ENCODE measurements at places on chromosomes 7 and 10. TPM values are rescaled to one million over a fixed set of nuclear protein-coding genes. Genes with fewer than 3 reads are reported as not detected.
A peak's percentile ranks its signal among the peaks of the same experiment; 100 is the strongest.

The PYROXD2 gene
- total RNA-seq = 14.0 TPM

The CUEDC2 gene
- 54.1 TPM for total RNA-seq

The MYL7 gene
- not detected for total RNA-seq

The EPHA1 gene
- not detected for total RNA-seq

The MYPN gene
- 14.5 TPM for total RNA-seq

DNA sequence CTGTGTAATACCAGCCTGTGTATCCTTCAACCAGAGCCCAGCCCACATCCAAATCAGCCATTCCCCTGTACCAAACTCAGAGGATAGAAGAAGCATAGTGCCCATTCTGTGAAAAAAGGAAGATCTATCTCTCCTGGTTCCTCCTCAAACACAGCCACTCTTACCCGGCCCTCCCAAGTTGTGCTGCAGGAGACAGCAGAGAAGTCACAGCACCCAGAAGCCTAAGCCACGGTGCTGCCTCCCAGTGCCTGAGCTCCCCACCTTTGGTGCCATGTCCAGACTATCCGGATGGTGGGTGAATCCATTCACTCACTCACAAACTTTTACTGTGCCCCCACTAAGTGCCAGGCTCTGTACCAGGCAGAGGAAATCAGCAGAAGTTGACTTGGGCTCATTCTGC, 166.0 kb upstream of the ZMIZ1 start:
- DNase-seq = no peak
- no peaks in the 10 kb centered on the region for H3K27me3 ChIP-seq
- no peak overlapping the region for H3K4me3 ChIP-seq
- no peaks in the 10 kb centered on the region for H3K36me3 ChIP-seq

DNA sequence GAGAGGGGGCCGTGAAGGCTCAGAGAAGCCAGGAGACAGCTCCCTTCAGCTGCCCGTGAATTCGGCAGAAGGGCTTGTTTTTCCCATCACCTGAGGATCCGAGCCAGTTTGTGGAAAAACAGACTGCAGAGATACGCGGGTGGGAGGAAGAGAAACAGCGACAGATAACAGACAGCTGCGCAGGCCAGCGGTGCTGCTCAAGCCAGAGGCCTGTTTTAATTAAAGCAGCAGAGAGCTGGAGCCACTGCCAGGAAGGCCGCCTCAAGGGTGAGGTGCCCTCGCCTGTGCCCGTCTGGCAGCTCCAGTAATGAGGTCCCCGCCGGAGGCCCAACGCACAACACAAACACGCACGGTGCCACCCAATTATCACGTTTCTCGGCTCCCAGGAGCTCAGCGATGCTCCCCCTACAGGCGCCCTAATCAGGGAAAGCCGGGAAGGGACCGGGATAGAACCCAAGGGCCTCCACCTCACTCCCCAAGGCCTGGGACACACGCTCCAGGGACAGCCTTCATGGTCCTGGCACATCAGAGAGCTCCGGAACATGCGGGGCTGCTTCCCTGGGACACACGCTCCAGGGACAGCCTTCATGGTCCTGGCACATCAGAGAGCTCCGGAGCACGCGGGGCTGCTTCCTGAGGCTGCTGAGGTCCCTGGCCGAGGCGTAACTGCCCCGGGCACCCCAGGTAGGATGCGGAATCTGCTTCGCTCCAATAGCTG, 60.6 kb upstream of the DNAAF5 start:
- H3K4me1 ChIP-seq = peaks cover 11% of the 10 kb centered on the region
- H3K27ac ChIP-seq = no peak overlapping the region
- no peak overlapping the region for H3K4me3 ChIP-seq
- no peaks in the 10 kb centered on the region for H3K27me3 ChIP-seq
- no peaks in the 10 kb centered on the region for H3K36me3 ChIP-seq

- H3K36me3 ChIP-seq = peaks cover 23% of the 10 kb centered on the region
- H3K27me3 ChIP-seq = no peaks in the 10 kb centered on the region
- no peak overlapping the region for H3K4me3 ChIP-seq
- no peaks in the 10 kb centered on the region for H3K4me1 ChIP-seq
These were observed 61.5 kb downstream of the WDR37 start for GRCh38 chr10:1117651-1118050.

DNA sequence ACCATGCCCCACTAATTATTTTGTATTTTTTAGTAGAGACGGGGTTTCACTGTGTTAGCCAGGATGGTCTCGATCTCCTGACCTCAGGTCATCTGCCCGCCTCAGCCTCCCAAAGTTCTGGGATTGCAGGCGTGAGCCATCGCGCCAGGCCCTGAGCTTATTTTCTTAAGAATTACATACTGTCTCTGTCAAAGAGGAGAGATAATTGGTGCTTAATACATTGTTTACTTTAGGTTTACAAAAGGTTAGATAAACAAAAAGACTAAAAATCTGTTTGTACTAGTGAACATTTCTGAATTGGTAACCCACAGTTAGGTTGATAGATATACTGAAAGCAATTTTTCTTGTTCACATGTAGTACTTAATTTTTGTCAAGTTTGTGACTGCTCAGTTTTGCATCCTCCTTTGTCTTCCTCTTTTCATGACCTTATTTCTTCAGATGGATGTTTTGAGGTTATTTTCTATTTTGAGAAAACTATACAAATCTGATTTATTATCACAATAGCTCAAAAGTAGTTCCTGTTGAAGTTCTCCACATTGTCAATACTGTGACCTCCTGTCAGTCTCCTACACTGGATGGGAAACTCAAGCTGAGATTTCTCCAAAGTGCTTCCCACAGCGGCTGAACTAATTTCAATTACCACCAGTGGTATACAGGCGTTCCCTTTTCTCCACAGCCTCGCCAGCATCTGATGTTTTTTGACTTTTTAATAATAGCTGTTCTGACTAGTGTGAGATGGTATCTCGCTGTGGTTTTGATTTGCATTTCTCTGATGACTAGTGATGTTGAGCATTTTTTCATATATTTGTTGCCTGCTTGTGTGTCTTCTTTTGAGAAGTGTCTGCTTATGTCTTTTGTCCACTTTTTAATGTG, 22.5 kb downstream of the HHEX start:
- H3K27ac ChIP-seq = no peak overlapping the region
- DNase-seq = no peak
- H3K4me3 ChIP-seq = no peak overlapping the region

DNA sequence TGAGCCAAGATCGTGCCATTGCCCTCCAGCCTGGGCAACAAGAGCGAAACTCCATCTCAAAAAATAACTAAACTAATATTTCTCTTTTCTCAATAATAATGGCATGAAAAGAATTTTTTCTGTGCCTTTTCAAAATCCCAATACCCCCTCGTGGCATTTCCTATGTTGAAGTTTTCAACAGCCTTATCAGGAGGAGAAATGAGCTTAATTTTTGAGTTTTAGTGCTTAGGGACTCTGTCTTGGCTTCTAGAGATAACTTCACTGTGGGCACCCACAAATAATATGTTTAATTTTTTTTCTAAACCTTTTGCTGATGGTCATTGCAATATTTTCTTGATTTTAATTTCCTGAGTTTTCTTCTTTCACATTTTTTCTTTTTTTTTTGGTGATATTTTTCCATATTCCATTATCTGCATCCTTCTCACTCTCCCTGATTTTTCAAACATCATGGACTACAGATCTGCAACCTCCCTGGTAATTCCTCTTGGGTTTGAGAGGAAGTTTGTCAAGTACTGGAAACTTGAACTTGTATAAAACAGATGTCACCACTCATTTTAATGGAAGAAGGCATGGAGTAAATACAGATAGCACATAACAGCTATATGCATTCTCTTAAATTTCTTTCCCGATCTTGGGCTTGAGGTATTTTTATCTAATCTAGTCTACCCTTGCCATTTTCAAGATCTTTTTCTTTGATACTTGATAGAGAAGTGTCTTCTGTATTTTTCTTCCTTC, 84.0 kb downstream of the KAT6B start:
- H3K4me1 ChIP-seq = 0 out of 2 replicates have a peak, but pooled peaks cover 7% of the 10 kb centered on the region
- H3K4me3 ChIP-seq = no peak overlapping the region
- DNase-seq = no peak
- H3K27ac ChIP-seq = no peak overlapping the region
- no peaks in the 10 kb centered on the region for H3K27me3 ChIP-seq

DNA sequence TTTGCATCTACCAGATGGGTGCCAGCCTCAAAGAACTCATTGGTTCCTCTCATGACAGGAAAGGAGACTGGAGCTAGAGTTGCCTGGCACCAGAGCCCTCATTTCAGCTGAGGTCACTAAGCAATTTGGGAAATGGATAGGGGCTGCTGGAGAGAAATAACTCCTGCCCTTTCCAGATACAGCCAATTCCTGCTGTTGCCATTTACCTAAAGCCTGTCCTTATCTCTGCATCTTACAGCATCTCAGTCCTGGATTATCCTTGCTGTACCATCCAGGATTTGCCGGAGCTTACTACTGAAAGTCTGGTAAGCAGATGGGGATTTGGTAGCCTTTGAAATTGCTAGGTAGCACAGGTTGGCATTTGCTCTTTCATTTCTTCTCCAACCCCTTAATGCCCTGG, 31.9 kb upstream of the SMKR1 start:
- no peak overlapping the region for H3K4me3 ChIP-seq
- H3K27me3 ChIP-seq = no peaks in the 10 kb centered on the region
- DNase-seq = no peak
- no peak overlapping the region for H3K27ac ChIP-seq
- H3K36me3 ChIP-seq = no peaks in the 10 kb centered on the region
- H3K4me1 ChIP-seq = peaks cover 40% of the 10 kb centered on the region

- no peaks in the 10 kb centered on the region for H3K36me3 ChIP-seq
- H3K4me1 ChIP-seq = peaks cover 16% of the 10 kb centered on the region
- H3K27me3 ChIP-seq = no peaks in the 10 kb centered on the region
These were observed 282.5 kb downstream of the INHBA start for GRCh38 chr7:41420421-41420820.

- H3K36me3 ChIP-seq = no peaks in the 10 kb centered on the region
- H3K27ac ChIP-seq = peak overlapping the region; percentile 98
- 0 out of 2 replicates have a peak overlapping the region, but pooled peaks have one; percentile 51 for H3K4me3 ChIP-seq
- DNase-seq = peak; percentile 3
- no peaks in the 10 kb centered on the region for H3K27me3 ChIP-seq
These were observed 52.8 kb downstream of the CUBN start for GRCh38 chr10:17076626-17077345.

DNA sequence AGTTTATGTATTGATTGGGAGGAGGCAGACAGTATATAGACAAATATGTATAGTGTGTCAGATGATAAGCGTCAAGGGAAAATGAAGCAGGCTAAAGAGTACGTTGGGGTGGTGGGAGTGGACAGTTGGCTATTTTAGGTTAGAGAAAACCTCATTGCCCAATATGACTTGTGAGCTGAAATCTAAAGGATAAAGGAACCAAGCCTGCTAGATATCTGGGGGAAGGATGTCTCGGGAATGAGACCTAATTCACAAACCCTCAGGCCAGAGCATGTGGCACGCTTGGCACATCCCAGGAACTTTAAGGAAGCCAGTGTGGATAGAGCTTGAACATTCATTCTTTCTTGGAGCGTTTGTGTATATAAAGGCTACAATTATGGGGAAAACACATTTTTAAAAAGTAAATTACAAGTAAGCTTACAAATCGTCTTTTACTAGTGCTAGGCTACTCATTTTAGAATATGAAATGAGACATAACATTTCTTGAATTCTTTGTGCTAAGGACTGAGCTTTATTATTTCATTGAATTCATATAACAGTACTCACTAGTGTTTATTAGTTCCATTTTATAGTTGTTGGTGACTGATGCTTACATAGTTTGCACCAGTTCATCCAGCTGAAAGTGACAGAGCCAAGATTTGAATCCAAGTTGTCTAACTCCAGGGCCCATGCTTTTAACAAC, 9.7 kb downstream of the FHIP2A start:
- H3K4me1 ChIP-seq = peaks cover 24% of the 10 kb centered on the region
- no peak overlapping the region for H3K4me3 ChIP-seq
- H3K27me3 ChIP-seq = no peaks in the 10 kb centered on the region
- H3K36me3 ChIP-seq = peaks cover 38% of the 10 kb centered on the region
- DNase-seq = no peak
- no peak overlapping the region for H3K27ac ChIP-seq

GRCh38 chr10:12803776-12804175, 197.7 kb downstream of the CCDC3 start:
- H3K4me1 ChIP-seq = no peaks in the 10 kb centered on the region
- H3K27ac ChIP-seq = no peak overlapping the region
- DNase-seq = no peak
- H3K27me3 ChIP-seq = no peaks in the 10 kb centered on the region
- no peak overlapping the region for H3K4me3 ChIP-seq

GRCh38 chr10:92593619-92594588, 974 bp downstream of the KIF11 start:
- no peaks in the 10 kb centered on the region for H3K27me3 ChIP-seq
- H3K4me3 ChIP-seq = peak overlapping the region; percentile 85
- peak overlapping the region; percentile 87 for H3K27ac ChIP-seq
- H3K36me3 ChIP-seq = no peaks in the 10 kb centered on the region

DNA sequence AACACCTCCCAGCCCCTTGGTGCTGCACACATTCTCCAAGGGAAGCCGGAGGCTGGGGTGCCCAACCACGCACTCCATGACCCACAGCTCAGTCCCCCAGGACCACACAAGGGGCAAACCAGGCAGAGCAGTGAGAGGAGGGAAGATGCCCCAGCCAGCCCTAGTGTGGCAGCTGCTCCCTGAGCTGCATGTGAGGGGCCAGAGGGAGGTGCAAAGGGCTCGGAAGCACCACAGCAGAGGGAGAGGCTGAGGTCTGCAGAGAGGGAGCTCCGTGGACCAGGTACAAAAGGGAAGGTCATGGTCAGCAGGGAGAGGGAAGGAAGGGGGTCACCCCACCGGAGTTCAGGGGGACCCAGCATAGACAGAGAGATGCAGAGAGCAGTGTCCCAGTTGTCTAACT, 1.5 kb upstream of the CALML5 start:
- H3K36me3 ChIP-seq = no peaks in the 10 kb centered on the region
- H3K4me1 ChIP-seq = no peaks in the 10 kb centered on the region
- no peak overlapping the region for H3K27ac ChIP-seq
- no peak overlapping the region for H3K4me3 ChIP-seq

DNA sequence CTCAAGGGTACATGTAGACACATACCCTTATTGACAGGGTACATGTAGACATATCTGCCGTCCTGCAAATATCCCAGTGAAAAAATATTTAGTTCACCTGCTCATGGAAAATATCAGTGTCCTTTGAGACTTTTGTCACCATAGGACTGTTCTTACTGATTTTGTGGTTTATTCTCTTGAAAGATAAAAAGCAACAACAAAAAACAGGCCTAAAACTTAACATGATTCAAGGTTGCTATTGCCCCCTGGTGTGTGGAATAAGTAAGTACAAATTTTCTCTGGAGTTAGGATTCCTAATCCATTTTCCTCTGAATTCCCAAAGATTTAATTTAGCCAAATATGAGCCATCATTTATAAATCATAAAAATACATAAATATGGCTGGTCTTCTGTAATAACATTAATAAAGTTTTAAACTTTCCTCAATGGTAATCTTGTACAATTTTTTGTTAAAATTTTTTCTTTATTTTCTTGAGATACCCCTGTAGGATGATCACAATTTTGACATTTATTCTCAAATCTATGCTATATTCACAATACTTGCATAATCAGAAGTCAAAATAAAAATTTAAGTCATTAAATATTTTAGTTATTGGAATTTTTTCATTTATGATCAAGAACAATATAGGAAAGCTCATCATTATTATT, 741.4 kb upstream of the POT1 start:
- H3K4me3 ChIP-seq = no peak overlapping the region
- H3K27ac ChIP-seq = no peak overlapping the region
- DNase-seq = peak; percentile 21
- H3K27me3 ChIP-seq = no peaks in the 10 kb centered on the region
- H3K36me3 ChIP-seq = no peaks in the 10 kb centered on the region
